ENCODE measurements at places on chromosomes 16 and 17. TPM values are rescaled to one million over a fixed set of nuclear protein-coding genes. Genes with fewer than 3 reads are reported as not detected.

DNA sequence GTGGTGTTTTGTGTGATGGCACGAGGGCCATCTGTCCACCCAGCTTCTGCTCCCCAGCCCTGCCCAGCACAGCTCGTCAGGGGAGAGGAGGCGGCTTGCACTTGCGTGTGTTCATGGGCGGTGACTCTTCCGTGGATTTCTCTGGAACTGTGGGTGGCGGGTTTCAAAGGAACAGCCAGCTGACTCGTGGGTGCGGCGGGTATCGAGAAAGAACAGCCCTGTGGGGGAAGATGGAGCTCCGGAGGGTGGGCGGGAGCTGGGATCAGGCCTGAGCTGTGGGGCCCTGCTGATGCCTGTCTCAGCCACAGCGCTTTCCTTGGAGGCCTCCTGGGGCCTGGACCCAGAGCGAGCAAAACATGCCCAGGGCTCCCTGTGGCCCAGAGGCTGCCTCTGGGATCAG lies 13.2 kb downstream of the NAGPA start:
- no peak for DNase-seq

MILR1 gene
- 0.77 TPM for total RNA-seq

ACSF3 gene
- 80.5 TPM for total RNA-seq

DNA sequence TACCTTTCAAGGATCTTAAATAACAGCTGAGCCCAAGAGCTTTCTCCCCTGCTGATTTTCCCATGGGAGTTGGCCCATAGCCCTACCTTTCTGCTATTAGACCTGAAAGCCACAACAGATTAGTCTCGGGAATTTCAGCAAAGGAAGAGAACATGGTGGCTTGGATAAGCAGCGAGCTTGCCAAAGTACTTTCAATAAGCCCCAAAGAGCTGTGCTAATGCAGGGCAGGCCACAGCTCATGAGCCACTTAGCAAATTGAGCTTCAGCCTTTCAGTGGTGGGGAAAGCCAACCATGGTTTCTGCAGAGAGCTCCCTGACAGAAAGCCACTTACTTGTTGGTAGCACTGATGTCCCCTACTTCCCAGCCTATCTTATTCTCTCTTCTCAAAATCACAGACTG lies 217.8 kb upstream of the IRX5 start:
- DNase-seq: no peak

GRCh38 chr17:41800601-41801373 lies 11.0 kb downstream of the P3H4 start:
- peak; percentile 86 for DNase-seq

- no peak for DNase-seq
Observed at GRCh38 chr16:16007743-16008111, 58.3 kb downstream of the ABCC1 start.

CCDC154 gene
- not detected for total RNA-seq

IL17C gene
- total RNA-seq: 0.97 TPM

GRCh38 chr17:48997103-48997826 lies at the start of gene IGF2BP1:
Gene IGF2BP1 (plus strand): TSS chr17:48997385. CDS start chr17:48997746, 361 bp downstream.
- no peak for DNase-seq

ASB16 gene
- total RNA-seq: 3.2 TPM

- no peak for DNase-seq
Observed at GRCh38 chr16:5768445-5768844, 670.9 kb upstream of the EEF2KMT start.

- DNase-seq: no peak
Observed at GRCh38 chr17:61694095-61694494, 103.1 kb upstream of the NACA2 start.

DNA sequence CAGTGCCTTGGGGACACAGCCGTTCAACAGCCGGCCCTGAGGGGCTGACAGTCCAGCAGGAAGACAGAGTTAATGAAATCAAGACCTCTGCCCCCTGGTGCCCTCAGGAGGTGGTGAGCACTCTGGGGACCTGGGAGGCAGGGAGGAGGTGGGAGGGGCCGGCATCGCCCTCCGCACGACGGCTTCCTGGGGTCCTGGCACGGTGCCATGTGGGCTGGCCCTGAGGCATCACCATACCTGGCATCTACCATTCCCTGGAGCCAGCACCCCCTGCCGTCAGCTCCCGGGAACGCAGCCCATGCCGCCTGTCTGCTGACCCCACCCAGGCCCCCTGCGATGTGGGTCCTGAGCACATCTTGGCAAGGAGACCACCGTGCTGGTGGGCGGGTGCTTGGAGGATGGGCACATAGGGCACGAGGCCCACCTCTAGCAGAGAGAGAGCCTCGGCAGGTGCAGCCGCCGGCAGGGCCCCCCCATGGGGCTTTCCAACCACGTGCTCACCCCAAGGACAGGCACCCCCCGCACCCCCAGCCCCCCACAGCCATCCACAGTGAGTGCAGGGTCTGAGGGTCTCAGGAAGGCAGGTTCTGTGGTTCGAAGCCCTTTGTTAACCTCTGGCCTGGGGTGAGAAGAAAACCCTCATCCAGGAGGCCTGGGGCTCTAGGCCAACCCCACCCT lies 52.5 kb downstream of the ZFPM1 start:
- DNase-seq: no peak

- no peak for DNase-seq
Observed at GRCh38 chr16:19517424-19518089, 4.3 kb downstream of the GDE1 start.

SEZ6 gene
- total RNA-seq: 1.0 TPM

GRCh38 chr16:63096857-63097256 lies 1060.6 kb upstream of the CDH8 start:
- no peak for DNase-seq

DNA sequence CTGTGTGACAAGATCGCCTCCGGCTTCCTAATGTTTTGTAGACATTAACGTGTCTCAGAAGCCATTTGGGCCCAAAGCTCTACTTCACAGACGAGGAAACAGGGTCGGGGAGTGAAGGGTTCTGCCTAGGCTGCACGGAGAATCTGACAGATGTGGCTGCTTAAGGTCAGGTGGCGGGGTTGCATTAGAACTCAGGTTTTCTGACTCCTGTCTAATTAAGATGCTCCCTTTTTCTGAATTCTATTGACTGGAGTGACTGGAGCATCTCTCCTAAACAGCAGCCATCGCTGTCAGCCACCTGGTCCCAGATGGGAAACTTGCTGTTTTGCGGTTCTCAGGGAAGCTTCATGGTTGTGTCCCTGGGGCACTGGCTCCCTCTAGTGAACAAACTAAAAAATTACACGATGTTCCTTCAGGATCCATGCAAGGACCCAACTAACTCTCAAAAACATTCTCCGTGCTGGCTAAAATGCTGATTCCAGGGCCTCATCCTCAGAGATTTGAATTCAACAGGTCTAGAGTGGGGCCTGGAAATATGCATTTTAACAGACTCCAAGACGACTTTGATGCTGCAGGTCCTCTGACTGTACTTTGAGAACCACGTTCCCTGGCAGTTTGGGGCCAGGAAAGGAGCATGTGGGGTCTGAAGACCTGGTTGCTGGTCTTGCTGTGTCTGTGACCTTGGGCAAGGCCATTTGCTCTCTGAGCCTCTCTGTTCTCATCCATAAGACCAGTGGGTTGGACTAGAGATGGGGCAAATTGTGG lies 117.4 kb downstream of the IRF8 start:
- peak; percentile 20 for DNase-seq

DNA sequence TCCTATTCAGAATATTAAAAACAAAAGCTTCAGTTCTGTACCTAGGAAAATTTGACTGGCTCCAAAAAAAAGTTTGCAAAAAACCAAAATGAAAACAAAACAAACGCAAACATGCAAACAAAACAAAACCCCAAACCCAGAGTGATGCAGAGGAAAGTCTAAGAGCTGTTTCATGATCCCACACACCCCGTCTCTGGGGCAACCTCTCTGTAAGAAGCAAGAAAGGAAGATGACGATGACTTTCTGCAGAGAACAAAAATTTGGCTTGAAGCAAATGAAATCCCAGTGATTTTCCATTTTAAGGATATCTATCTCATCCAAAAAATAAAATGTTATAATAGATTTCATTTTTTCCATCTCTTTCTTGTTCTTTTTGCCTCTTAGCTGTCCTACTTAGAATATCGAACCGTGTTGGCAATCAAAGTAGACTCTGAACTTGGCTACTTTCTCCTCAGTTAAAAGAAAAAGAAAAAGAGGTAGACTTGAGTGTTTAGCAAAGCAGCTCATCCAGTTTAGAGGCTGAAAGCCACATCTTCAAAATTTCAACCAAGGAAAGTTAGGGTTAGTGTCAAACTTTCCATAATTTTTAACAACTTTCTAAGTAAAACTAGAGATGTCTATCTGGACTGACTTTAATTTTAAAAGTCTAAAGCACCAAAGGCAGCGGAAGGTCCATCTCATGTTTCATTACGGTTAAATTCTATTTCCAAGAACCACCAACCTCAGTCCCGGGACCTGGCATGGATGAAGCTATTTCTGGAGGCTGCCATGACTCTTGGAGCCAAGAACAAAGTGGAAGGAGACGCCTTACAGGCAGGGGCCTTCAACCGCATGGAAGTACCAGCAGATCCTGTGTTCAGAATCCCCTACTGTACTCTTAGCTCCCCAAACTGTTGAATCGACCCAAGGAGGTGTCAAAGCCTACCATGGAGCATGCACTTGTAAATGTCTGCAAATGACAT lies 180.8 kb downstream of the XYLT1 start:
- no peak for DNase-seq

DNA sequence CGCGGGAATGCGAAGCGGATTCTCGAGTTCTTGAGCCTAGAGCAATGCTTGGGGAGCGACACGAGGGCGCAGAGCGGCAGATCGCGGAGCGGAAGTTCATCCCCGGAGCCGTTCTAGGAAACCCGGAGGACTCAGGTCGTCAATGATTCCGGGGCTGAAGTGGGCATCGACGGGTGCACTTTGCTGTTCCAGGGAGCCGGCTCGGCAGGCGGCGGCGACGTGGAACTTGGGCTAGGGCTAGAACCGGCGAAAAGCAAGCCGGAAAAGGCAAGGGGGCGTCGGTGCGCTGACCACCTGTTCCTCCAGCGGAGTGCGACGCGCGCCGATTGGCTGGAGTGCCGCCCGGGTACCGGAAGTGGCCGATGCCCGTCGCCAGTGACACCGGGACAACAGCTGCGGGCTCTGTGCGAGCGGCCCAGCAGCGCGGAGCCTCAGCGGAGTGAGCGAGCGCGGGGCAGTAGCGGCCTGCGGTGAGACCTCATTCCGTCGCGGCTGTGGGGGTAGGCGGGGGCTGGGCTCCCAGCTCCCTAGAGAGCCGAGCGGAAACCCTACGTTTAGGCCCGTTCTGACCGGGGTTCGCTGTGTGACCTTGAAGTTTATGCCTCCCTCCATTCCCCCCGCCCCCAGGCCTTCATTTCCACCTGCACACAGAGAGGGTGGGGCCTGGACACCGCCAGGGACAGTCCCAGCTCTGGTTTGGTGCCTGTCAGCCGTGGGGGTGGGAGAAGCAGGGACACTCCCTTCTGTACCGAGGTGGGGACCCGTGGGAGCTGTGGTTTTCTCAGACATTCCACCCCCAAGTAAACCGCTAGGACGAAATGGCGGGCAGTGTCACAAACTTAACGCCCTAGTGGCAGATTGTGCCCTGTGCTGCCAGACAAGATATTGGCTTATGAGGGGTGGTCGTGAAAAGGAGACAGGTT lies at the start of gene ZFP3:
ZFP3 (plus strand) TSS at position 362 of the 923 bp plus-strand sequence. CDS start 13,038 bp downstream, outside the sequence.
- peak; percentile 75 for DNase-seq

- no peak for DNase-seq
Observed at GRCh38 chr16:65312795-65313194, 190.9 kb upstream of the CDH11 start.

- DNase-seq: no peak
Observed at GRCh38 chr16:49586466-49587450, 213.2 kb downstream of the C16orf78 start.

KRTAP1-1 gene
- not detected for total RNA-seq

GRCh38 chr17:72576289-72576759 lies 455.5 kb downstream of the SOX9 start:
- no peak for DNase-seq

DNA sequence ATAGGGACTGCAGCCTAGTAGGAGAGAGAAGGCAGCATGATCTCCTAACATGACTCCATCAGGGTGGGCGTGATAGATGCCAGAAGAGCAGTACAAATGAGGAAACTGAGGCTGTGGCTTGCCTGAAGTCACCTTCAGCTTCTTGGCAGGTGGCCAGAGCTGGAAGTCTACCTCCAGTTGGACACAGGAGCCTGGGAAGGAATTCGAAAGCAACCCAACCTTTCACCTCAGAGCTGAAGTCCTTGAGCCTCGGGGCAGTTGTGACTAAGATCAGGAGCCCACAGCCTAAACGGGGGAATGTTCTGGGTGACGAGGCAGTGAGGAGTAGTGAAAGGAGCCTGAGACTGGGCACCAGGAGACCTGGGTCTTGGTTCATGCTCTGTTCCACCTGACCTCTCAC lies 9.4 kb upstream of the SLC52A1 start:
- no peak for DNase-seq

ZNF423 gene
- 22.7 TPM for total RNA-seq

GRCh38 chr17:5049314-5049841 lies 14.2 kb upstream of the SLC52A1 start:
- DNase-seq: no peak

NPTX1 gene
- 0.34 TPM for total RNA-seq

GRCh38 chr16:8725513-8726178 lies 51.2 kb downstream of the ABAT start:
- no peak for DNase-seq

RNF112 gene
- total RNA-seq: 6.6 TPM

MFSD11 gene
- total RNA-seq: 44.3 TPM

NDUFAF8 gene
- total RNA-seq: 43.1 TPM

- no peak for DNase-seq
Observed at GRCh38 chr17:9830711-9831110, 5.0 kb downstream of the GLP2R start.

DNA sequence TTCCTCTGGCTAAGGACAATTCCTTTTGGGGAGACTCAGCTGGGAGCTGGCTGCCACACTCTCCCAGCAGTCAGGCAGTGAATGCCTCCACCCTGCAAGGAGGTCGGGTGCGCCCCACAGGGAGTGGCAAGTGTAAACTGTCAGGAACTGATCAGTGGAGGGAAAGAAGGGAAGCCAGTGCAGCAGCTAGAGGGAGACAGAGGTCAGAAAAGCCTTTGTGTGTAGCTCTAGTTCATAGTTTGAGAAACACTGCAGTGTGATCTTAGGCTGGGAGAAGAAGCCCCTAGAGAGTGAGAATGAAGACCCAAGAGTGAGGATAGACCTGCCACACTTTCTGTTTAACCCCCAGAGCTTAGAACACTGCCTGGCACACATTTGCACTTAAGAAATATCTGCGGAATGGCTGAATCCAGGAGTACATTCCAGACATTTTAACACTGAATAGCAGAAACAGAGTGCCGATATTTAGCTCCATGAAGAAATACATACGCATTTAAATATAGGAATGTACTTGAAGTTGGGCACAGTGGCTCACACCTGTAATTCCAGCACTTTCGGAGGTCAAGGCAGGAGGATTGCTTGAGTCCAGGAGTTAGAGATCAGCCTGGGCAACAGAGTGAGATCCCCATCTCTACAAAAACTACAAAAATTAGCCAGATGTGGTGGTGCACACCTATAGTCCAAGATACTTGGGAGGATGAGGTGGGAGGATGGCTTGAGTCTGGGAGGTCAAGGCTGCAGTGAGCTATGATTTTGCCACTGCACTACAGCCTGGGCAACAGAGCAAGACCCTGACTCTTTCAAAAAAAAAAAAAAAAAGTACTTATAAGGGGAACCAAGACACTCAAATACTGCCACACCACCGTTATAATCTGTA lies 11.1 kb upstream of the SLC5A11 start:
- DNase-seq: peak; percentile 15

- DNase-seq: peak; percentile 88
Observed at GRCh38 chr16:56988948-56989945, at the start of gene NLRC5. Gene NLRC5 (plus strand): TSS chr16:56989557. CDS start chr16:57020713, 31,156 bp downstream.

GRCh38 chr16:52069866-52070265 lies 477.1 kb downstream of the TOX3 start:
- DNase-seq: no peak

Data from prostate gland (tissue), 2 donors.